ENCODE measurements at places on chromosomes 16 and 17.
A peak's percentile ranks its signal among the peaks of the same experiment; 100 is the strongest.

DNA sequence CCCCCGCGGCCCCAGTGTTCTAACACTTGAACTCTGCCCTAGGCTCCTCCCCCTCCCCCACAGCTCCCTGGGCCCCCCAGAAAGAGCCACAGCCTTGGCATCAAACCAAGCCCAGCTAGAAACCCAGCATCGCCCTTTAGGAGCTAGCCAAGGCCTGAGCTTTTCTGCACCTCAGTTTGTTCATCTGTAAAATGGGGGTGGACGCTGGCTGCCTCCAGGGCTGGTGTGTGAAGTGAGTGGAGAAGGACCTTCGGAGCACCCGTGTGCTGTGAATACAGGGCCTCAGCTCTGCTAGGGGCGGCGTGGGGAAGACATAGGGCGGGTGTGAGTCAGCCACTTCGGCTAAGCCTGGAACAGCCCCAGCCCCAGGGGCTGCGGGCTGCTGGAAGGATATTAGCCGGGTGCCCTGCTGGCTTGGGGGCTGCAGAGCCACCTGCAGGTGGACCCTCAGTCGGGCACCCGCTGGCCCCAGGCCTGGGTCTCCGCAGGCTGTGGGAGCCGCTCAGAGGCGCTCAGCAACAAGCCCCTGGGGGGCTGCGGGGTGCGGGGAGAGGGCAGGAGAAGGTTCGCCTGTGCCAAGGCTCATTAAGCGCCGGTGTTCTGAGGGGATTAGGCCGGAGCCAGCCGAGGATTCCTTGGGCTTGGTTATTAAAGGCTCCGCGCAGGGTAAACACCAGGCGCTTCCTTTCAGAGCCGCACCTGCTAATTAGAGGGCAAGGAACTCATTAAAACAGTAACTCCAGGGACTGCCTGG is 217.0 kb upstream of the CIBAR2 start:
- peak; percentile 51 for DNase-seq

DNA sequence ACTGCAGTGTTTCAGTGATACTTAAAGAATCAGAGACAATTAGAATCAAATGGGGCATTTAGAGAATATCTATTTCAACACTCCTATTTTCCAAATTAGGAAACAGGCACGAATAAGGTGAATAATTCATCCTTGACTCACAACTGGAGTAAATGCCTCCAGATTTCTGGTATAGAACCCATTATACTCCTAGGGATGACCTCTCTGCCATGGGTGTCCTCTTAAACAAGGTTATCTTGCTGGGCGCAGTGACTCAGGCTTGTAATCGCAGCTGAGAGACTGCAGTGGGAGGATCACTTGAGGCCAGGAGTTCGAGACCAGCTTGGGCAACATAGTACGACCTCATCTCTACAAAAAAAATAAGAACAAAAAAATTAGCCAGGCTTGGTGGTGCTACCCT is 139.8 kb upstream of the ELAC2 start:
- DNase-seq: peak; percentile 55

DNA sequence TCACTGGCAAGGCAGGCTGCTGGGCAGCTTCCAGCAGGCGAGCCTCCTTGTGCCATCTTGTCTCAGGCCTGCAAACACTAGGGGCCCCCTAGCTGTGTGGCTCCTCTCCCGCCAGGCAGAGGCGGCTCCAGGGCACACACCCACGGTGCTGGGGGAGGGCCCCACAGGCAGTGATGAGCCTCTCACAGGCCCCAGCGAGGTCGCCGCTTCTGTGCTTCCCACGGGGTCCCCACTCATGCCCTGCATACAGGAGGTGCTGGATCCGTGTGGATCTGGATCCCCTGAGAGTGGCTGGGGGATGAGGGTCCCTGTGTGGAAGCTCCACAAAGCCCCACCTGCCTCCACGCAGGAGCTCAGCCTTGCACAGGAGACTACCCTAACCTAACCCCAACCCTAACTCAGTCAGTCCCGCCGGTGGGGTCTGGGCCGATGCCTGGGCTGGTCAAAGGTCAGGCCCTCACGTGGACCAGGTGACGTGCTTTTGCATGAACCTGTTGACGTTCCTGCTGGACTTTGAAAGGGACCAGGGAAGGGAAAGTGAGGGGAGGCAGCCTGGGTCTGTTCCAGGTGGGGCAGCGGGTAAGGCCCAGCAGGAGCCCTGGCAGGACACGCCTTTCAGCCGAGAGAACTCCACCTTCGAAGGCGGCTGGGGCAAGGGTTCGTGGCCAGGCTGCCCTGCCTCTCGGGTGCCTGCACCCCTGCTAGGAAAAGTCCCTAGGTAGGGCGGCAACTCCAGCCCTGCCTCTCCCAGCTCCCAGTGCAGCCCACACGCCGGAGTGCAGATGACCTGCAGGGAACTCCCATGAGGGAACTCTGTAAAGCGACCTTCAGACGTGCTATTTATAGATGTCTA is 5.2 kb downstream of the SECTM1 start:
- no peak for DNase-seq

DNA sequence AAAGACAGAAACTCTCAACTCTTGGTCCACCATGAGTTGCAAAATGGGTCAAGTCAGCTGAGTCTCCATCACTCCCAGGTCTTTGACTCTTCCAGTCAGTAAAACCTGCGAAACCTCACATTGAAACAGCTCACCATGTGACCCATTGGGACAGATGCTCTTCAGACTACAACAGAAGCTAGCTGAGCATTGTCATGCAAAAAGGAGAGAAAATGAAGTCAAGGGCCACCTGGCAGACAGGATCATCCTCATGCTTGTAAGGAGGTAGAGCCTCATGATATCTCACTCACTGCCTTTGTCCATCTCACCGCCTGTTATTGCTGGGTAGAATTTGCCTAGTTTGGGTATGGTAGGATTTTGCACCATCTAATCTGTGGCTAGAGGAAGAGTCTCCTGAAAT is 50.2 kb downstream of the MAF start:
- DNase-seq: no peak

- no peak for DNase-seq
Observed at GRCh38 chr17:58217766-58218165, 1.3 kb downstream of the MKS1 start.

DNA sequence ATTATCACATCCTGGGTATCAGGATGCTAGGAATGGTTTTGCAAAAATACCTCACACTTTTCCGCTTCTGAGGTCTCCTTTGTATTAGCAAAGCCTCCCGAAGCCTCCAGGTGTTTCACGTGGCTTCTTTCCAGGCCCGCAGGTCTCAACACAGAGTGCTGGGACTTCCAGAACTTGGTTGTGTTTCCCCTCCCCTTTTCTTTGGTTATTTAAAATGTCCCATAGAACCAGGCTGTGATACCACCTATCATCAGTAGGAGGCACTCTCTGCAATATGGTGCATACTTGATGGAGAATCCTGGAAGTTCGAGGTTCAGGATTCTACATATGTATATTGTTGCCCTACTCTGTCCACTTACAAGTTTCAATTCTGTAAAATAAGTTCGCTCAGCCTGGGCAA is 28.8 kb downstream of the ATP2C2 start:
- no peak for DNase-seq

- DNase-seq: no peak
Observed at GRCh38 chr17:50337956-50338355, 8.0 kb upstream of the XYLT2 start.

DNA sequence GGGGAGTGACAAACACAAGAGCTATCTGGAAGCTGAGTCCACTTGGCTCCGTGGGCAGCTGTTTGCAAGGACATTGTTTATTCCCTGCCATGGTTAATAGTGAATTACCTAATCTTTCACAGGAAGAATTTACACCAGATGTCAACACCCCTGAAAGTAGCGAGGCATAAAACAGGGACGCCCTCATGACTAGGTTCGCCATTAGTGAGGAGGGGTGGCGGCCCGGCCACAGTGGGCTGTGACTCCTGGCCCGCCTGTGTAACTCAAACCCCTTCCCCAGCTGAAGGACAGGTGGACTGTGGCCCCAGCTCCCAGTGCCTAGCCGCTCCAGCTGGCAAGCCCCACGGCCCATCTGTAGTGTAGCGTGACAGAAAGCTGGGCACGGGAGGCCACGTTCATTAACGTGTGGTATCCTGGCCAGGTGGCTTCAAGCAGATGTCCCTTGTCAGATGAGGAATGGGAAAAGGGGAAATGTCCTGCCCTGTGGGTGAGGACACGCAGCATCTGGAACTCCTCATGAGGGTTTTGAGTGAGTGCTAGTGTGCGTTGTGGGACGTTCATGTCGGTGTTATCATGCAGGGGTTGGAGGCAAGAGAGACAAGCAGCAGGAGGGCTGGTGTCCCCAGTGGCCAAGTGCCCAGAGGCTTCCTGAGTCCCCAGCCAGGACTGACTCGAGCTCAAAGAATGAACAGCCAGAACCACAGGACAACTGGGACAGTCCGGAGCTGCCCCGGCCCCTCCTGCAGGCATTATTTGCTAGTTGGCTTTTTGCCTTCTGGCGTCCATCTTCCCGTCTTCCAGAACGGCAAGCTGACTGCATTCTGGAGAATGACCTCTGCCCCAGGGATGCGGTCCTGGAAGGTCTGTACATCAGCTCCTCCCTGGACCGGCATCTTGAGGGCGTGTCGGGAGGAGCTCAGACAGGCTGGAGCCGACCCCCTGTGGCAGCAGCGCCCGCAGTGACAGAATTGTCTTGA is 19.2 kb downstream of the KDM8 start:
- DNase-seq: peak; percentile 45

DNA sequence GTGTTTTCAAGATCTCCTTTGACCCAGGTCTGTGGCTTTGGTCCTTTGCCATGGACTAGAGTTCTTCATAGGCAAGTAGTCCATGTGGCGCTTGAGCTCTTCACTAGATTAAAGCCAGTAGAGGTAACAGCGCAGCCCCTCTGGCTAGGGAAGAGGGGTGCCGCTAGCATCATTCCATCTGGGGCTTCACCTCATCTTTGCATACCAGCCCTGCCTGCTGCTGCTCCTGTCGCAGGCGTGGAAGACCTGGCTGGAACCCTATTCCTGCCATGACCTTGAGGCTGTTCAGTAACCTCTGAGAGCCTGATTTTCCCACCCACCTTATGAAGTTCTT is 198.4 kb downstream of the MSI2 start:
- no peak for DNase-seq

GRCh38 chr17:72244494-72244893 is 123.7 kb downstream of the SOX9 start:
- no peak for DNase-seq

DNA sequence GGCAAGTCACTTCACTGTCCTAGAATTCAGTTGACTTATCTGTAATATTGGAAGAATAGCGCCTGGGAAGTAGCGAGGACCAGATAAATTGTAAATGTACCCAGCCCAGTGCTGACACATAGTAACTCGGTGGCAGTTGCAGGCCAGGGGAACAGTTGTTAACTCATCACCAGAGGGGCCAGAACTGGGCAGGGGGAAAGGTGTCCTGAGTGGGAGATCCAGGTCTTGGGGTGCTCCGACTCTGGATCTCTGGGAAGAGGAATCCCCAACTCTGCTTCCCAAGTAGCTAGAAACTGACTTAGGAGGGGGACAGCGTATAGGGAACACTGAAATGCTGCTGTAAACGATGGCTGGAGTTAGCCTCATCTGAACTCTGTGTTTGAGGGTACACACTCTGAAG is 23.0 kb downstream of the BCL7C start:
- no peak for DNase-seq

DNA sequence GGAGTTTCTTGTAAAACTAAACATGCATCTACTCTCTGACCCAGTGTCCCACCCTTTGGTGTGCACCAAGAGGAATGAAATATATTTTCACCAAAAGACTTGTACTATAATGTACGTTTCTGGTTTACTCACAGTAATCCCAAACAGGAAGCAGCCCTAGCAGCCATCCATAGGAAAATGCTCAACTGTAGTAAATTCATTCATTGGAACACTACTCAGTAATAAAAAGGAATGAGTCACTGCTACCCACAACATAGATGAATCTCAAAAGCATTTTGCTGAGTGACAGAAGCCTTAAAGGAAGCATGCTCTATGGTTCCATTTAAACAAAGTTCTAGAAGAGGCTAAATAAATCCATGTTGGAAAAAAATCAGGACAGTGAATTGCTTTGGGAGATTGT is 37.6 kb upstream of the DHRS7B start:
- DNase-seq: peak; percentile 62

DNA sequence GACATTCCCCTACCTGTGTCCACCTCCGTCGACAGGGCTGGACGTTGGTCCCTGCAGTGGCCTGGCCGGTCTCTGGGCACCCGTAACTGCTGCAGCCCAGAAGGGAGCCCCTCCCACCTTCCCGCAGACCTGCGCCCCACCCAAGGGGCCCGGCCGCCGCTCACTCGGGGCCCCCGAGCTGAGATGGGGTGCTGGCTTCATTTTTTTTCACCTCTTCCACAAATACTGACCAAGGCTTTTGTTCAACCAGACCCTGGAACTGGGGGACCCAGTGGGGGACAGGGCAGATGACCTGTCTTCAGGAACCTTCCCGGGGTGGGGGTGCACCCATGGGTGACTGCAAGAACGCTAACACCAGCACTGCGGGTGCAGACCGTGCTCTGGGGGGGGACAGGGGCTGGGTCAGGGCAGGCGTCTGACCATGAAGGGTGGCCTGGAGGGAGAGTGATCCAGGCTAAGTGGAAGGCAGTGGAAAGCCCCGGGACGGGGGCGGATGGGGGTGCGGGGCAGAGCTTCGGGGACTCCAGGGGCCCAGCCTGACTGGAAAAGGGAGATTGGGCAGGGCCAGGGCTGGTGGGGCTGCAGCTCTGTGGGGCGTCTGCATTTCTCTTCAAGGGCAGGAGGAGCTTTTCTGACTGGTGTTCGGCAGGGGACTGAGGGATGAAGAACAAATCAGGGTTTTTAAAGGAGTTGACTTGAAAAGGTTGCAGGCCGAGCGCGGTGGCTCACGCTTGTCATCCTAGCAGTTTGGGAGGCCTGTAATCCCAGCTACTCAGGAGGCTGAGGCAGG is 42.3 kb downstream of the SLC7A5 start:
- DNase-seq: no peak

DNA sequence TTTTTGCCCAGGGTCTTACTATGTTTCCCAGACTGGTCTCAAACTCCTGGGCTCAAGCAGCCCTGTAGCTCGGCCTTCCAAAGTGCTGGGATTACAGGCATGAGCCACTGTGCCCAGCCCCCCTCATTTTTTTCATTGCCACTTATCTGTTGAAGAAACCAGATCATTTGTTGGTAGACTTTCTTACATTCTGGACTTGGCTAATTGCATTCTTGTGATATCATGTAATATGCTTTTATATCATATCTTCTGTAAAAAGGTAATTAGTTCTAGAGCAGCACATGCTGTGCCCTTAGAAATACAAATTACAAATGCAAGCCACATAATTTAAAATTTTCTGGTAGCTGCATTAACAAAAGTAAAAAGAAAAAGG is 53.9 kb downstream of the PPM1E start:
- no peak for DNase-seq

- peak; percentile 15 for DNase-seq
Observed at GRCh38 chr16:57165938-57166337, 19.9 kb downstream of the PSME3IP1 start.

DNA sequence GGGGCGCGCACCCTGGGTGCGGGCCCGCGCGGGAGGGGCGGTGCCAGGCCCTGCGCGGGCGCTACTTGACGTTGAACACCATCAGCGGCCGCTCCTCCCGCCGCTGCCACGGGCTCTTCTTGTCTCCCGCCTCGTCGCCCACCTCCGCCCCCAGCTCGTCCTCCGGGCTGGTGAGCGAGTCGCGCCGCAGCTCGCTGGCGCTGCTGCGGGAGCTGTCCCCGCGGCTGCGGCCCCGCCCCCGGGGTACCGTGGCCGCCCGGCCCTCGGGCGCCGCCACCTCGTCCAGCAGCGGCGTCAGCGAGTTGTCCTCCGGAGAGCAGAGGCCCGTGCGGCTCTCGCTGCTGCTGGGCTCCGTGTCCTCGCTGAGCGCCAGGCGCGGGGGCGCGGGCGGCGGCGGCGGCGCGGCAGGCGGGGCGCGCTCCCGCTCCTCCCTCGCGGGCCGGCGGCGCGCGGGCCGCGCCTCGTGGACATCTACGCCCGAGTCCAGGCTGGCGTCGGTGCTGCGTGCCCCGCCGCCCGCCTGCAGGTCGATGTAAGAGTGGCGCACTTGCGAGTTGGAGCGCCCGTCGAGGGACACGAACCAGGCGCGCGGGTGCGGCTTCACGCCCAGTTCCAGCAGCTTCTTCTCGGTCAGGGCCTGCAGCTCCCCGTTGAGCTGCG is 8.7 kb downstream of the GRN start:
- no peak for DNase-seq
